ENCODE measurements at places on chromosomes 2 and 18. TPM values are rescaled to one million over a fixed set of nuclear protein-coding genes. Genes with fewer than 3 reads are reported as not detected.

Gene BOLL
- not detected for total RNA-seq

Gene BMP10
- total RNA-seq: not detected

Gene DLGAP1
- not detected for total RNA-seq

Gene GKN2
- total RNA-seq: not detected

Gene TMEM178A
- 0.28 TPM for total RNA-seq

Gene TTN
- under 0.01 TPM for total RNA-seq

Gene HOXD12
- not detected for total RNA-seq

Gene SETBP1
- 5.3 TPM for total RNA-seq

Gene C2orf76
- 5.1 TPM for total RNA-seq

Gene REG1A
- total RNA-seq: not detected

Gene SLC4A5
- under 0.01 TPM for total RNA-seq

Gene APLF
- total RNA-seq: 8.7 TPM

Gene PPIL3
- 48.9 TPM for total RNA-seq

Gene KIAA2012
- not detected for total RNA-seq

Gene ICOS
- total RNA-seq: not detected

Gene PROKR1
- total RNA-seq: under 0.01 TPM

Gene GKN1
- not detected for total RNA-seq

Gene SGPP2
- 13.0 TPM for total RNA-seq

Gene MYL1
- not detected for total RNA-seq

Gene EPAS1
- total RNA-seq: 223 TPM

Gene GCG
- total RNA-seq: not detected

Gene IMMT
- 68.3 TPM for total RNA-seq

Gene RNF181
- total RNA-seq: 222 TPM

Gene CFAP65
- total RNA-seq: not detected

Gene KATNAL2
- total RNA-seq: 3.9 TPM

Gene LYG2
- not detected for total RNA-seq

Gene IL1F10
- total RNA-seq: 0.34 TPM

Gene NXPH2
- total RNA-seq: not detected
